ENCODE measurements at places on chromosomes 11 and 22.

DNA sequence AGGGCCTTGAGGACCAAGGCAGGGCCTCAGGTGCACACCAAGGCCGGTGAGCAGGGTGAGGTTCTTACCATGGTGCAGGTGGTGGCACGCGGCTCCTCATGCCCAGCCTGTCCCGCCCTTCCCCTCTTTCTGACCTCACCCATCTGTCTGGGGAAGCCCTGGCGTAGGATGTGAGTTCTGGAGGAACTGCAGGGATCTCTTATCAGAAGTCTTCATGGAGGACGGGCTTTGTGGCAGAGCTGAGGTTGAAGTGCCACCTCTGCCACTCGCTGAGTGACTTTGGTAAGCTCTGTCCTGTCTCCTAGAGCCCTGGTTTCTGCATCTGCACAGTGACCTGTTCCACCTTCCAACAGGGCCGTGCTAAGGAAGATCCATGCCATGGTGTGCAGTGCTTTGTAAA lies 49.1 kb downstream of the LRRC32 start:
- no peak for DNase-seq

DNA sequence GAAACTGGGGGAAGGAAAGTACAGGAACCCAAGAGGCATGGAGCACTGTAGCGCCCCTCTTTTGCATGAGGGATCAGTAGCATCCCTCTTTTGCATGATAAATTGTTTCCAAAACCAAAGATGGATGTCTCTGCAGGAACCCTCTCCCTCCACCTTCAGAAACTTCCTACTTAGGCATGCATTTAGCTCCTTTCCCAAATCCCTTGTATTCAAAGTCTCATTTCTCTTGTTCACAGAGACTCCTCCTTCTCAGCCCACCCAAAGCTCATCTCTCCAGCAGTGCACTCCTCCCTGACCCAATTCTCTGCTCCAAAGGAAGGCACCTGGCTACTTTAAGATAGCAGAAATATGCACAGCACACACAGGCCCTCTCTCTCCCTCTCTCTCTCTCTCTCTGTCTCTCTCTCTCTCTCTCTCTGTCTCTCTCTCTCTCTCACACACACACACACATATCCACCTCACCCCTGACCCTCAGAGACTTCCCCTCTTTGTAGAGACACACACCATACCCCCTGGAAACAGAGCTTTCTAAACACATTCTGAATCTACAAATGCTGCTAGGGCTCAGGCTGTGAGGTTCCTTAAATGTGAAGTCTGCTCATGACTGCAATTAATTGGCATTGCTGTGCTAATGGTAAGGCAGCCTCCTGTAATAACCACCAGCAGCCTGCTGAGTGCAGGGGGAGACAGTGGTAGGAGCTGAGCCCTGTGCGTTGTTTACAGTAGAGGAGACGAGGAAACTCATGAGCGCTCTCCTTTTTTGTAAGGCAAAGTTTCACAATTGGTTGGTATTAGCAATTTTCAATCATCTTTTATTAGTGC lies 519.6 kb downstream of the NTM start:
- DNase-seq: no peak

- no peak for DNase-seq
Observed at GRCh38 chr11:24793479-24793878, 296.6 kb downstream of the LUZP2 start.

GRCh38 chr11:26204839-26205238 lies 127.1 kb upstream of the ANO3 start:
- no peak for DNase-seq

DNA sequence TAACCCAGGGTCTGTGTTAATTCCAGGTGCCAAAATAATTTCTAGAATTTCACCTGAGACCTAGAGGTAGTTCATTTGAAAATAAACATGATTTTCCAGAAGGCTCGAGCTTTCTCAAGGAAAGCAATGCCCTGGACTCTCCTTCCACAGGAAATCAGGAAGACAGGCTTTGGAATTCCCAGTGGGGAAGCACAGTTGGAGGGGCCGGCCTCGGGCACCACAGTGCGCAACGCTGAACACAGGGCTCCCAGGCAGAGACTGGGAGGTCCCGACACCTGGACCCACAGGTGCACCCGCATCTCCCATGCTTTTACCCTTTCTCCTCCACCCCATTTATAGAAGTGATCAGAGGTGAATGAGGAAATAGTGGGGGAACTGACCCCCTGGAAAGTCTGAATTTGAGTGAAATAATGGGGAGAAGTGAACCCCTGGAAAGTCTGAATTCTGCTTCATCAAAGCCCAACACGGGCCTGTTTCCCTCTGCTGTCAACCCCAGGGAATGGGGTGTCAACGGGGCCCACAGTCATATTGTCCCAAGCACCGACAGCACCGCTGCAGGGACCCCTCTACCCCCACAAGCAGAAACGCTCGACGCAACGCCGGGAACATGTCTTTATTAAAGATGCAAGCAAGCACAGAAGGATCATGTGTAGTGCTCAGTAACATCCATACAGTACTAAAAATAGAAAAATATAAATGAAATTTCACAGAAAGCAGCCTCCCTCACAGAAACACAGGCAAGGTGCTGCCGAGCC lies 12.0 kb upstream of the EFCAB6 start:
- no peak for DNase-seq

- no peak for DNase-seq
Observed at GRCh38 chr11:44066732-44067141, 667 bp downstream of the ACCS start.

DNA sequence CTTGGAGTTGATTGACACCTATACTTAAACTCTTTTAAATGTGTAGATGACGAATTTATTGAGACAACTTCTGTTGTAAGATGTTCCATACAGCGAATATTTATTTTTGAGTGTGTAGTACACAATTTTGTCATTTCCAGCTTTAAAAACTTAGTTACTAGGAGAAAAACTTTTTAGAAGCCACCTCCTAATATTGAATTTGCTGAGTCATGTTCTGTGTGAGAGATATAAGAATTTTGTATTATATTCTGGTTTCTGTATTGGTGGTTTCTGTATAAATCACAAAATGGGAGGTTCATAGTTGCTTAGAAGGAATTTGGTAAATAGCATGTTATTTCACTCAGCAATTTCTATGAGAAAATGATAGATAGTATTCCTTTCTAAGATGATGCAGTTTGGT lies 171.3 kb downstream of the WNT11 start:
- no peak for DNase-seq

DNA sequence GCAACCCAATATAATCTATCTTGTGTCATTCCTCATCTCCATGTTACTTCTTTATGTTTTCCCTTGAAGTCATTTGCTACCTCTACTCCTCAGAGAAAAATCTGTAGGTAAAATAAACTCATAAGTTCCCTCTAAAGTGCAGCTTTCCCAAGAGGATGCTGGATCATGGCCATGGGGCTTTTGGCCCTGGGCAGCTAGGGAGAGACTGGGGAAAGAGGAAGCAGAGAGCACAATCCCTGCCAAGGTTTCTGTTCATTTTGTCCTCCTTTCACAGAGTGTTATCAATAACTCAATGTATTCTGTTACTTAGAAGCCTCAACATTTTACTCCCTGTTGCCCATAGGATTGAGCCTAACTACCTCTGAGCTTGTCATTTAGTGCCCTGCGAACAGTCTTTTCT lies 9.0 kb downstream of the RNF121 start:
- no peak for DNase-seq
